ENCODE measurements at places on chromosomes 13 and 19.

- no peak for DNase-seq
Observed at GRCh38 chr13:23680845-23681669, 110.8 kb downstream of the TNFRSF19 start.

DNA sequence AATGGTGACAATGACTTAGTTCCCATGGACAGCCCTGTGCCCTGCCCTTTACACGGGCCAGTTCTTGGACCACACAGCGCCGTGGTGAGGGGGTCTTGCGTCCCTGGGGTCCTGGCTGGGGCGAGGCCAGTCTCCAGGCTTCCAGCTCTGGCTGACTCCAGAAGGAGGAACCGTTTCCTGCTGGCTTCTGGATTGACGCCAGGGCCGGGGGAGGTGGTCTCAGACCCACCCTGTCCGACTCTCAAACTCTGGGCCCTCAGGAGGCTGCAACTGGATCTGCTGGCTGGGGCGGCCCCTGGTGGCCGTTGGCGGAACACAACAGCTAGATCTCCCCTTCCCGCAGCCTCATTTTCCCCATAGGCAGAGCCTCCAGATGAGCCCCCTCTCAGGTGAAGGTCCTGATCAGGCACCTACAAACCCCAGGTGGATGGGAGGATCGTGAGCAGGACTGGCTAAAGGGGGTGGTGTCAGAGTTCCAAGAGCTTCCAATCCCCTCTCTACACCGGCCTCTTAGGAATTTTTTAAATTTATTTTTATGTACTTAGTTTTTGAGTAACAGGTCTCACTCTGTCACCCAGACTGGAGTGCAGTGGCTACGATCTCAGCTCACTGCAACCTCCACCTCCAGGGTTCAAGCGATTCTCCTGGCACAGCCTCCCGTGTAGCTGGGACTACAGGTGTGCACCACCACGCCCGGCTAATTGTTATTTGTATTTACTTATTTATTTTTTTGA, 8.0 kb downstream of the CCDC194 start:
- DNase-seq, result peak; percentile 65

GRCh38 chr13:45879666-45880065, 28.1 kb upstream of the SIAH3 start:
- DNase-seq, result no peak

DNA sequence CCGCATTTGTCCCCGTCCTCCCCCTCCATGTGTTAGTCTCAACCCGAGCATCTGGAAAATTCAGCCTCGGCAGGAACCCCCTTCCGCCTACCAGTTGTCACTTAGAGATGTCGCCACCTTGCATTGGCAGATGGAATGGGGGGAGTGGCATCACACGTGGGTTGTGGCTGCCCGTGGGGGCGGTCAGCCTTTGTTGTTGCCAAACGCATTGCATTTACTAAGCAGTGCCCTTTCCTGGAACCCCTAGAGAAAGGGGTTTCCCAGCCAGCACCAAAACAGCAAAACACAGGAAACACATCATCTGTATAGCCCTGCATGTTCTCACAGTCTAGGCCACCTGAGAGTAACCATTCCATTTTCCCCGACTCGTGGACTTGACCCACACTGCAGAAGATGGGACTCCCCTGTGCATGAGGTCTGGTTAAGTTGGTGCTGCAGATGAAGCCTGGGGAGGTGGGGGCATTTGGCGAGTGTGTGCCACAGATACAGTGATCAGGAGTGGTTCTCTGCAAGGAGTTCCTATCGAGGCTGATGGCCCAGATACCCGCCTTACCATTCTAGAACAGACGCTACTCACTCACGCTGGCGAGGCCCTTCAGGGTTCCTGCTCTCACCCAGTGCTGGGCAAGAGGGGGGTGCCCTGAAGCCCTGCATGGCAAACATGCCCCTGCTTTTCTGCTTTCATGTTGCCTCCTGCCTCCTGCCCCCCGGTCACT, 38.3 kb downstream of the TMED1 start:
- no peak for DNase-seq

DNA sequence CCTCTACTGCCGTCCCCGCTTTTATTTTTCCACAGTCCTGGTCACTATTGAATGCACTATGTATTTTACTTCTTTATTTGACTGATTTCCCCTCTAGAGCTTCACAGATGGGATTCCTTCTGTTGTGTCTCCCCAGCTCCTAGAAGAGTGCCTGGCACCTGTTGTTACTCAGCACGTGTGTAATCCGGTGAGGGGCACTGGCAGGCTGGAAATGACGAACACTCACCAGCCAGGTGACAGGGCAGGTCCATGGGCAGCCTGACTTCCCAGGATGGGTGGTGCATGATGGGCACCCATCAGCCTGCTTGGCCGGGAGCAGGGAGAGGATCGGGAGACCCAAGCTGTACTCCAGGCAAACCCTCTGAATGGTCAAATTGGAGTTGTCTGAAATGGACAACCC, 67.2 kb downstream of the CEBPG start:
- no peak for DNase-seq

- DNase-seq, result no peak
Observed at GRCh38 chr13:77353995-77354394, 27.1 kb upstream of the MYCBP2 start.

DNA sequence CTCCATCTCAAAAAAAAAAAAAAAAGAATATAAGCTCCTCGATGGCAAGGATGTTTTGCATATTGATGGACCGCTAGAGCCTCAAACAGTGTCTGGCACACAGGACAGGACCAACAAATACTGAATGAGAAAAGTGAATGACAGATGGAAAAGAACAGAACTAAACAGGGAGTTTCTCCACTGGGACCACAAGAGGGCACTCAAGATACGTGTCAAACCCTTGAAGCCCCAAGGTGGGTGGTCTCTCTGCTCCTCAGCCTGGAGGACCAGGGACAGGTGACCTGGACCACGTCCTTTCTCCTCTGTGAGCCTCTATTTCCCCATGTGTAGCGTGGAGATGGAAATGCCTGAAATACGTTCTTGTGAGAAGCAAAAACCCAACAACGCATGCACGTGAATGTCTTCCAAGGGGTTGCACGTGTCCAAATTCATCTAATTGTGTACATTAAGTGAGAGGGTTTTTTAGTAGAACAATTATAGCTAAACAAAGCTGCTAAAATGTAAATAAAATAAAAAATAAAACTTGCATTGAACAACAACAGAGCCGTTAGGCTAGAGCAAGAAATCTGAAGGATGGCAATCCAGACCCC, 5.7 kb upstream of the CDC42EP5 start:
- no peak for DNase-seq

DNA sequence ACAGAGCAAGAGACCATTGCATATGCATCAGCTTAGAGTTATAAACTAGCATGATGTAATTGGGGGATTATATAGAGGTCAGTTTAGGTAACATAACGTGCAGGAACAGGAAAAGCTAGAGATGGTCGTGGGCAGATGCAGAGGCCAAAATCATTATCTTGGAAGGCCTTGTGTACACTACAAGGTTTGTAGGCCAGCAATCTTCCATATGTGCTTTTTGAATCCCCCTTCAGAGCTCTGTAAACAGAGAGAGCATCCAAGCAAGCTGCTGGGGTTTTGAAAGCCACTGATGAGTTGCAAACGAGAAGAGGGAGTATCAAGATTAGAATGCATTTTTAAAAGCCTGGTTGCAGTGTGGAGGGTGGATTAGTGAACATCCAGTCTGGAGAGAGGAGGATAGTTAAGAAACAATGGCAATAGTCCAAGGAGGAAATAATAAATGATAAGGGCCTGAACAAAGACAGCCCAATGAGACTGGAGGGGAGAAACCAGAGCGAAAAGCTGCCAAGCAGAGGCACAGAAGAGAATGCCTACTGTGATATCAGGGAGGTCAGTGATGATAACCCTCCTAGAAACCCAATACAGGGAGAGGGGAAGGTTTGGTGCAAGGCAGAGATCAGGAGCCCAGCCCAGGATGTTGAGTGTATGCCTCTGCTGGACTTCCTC, 109.6 kb downstream of the ZAR1L start:
- DNase-seq, result no peak

DNA sequence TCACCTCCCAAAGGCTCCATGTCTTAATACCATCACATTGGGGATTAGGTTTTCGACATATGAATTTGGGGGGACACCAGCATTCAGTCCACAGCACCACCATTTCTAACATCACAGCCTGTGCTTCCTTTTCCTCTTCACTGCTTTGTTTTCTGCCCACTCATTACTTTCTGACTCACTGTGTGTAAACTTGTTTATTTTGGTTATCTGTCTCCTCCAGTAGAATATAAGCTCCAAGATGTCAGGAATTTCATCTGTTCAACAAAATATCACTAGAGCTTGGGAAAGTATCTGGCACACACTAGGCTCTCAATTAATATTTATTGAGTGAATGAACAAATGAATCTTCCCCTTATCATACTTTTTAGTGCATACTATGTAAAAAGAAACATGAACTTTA, 152.0 kb downstream of the NUFIP1 start:
- DNase-seq, result no peak

- no peak for DNase-seq
Observed at GRCh38 chr13:27919659-27919933, 204 bp upstream of the PDX1 start.

DNA sequence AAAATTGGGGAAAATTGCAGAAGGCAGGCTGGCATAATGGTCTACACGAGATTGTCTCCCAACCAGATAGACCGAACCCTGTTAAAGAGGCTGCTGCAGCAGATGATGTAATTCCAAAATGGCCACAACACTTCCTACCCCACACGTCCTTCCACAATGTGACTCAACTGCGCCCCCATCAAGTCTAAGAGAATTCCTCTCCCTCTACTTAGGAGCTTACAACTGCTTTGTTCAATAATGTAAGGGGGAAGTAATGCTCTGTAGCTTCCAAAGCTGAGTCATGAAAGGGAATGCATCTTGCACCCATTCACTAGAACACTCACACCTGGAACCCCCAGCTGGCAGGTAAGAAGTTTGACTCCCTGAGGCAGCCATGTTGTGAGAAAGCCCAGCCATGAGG, 117.8 kb upstream of the IRS2 start:
- DNase-seq, result no peak

DNA sequence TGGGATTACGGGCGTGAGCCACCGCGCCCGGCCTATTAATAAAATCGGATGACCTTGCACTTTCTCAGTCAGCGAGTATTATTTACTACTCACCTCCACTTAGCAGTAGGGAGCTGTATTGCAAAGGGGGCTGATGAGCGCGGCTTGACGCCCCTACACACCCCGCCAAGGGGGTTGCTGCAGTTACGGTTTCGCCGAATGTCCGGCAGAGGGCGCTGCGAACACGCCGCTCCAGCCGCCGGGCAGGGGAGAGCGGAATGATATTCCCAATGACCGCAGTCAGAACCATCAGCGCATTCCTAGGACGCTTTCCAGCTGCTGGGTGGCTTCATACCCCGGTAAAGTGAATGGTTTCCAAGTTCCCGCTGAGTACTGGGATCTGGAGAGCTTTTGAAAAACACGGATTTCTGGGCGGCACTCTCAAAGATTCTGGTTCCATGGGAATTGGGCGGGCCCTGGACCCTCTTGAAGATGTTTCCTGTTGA, 30.0 kb upstream of the TPT1 start:
- DNase-seq, result peak; percentile 67

DNA sequence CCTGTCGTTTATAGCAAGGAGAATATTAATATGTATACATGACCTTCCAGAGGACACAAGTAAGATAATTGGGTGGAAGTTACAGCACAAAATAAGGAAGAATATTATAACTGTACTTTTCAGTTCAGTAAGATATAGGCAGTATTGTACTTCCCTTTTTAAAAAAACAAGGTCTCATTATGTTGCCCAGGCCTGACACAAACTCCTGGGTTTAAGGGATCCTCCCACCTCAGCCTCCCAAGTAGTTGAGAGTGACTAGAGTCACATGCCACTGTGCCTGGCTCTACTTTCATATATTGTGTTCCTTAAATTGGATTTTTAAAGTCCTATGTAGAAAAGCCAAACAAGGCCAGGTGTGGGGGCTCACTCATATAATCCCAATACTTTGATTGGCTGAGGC, 19.5 kb upstream of the MAB21L1 start:
- DNase-seq, result no peak

DNA sequence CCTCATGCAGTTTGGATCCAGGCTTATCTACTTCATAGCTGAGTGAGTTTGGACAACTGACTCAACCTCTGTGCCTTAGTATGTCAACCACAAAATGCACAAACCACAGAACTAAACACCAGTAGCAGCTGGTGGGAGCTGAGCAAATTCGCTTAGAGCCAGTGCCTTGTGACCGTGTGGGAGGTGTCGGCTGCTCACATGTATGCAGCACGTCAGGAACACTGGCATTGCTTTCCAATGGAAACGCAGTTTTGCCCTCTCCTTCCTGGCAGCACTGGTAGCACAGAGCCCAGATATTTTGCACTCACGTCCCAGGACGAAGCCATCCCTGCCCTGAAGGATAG, 8.3 kb upstream of the NTN5 start:
- no peak for DNase-seq

DNA sequence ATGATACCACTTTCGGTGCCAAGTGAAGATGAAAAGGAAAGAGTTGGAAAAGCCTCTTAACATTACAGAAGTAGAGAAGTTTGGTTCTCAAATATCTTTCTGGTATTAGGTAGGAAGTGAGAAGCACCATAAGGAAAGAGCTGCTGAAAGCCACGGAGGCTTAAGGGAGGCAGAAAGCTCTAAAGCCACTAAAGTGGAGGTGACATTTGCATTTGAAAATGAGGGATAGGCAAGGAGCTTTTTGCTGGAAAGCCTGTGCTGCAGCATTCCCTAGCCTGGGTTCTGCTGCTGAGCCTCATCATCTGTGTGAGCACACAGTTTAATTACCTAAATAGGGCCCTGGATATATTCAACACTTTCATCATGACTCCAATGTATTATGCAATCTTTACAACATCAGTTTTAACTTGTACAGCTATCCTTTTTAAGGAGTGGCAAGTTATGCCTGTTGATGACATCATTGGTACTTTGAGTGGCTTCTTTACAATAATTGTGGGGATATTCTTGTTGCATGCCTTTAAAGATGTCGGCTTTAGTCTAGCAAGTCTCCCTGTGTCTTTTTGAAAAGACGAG, 315.4 kb downstream of the RBM26 start:
- DNase-seq, result no peak

DNA sequence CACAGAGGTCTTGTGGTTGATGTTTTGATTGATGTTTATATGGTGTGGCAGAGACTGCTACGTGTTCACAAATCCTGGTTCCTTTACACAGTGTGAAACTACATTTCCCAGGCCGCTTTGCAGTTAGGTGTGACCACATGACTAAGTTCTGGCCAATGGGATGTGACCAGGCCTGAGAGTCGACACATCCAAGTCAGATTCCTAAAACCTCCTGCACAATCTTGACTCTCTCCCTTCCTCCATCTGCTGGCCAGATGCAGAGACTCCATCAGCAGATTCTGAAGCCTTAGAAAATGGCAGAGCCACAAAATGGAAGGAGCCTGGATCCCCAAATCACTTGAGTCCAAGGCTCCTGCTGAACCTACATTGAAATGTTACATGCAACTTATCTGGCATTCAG, 12.6 kb downstream of the CD37 start:
- no peak for DNase-seq

DNA sequence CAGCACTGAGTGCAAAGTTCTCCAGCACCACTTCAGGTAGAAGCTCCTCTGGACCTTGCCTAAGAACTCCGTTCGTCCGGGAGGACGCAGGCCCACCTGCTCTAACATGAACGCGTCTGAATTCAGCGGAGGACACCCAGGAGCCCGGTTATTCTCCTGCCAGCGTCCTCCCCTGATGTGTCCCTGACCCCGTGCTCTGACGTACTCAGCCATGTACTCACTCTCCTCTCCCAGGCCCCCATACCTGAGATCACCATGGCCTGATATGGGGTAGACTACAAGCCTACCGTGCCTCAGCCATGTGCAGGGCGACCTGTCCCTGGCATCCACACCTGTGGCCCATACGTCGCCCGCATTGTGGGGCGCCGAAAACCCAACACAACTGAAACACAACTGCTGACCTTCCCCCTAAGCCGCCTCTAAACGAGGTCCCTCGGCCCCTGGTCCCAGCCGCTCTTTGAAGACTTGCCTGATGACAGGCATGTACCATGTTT, 744 bp upstream of the ZNF584 start:
- no peak for DNase-seq
